Hippocampal formation (tissue), 2 donors: ENCODE measurements at places on chromosomes 16 and 17.

DNA sequence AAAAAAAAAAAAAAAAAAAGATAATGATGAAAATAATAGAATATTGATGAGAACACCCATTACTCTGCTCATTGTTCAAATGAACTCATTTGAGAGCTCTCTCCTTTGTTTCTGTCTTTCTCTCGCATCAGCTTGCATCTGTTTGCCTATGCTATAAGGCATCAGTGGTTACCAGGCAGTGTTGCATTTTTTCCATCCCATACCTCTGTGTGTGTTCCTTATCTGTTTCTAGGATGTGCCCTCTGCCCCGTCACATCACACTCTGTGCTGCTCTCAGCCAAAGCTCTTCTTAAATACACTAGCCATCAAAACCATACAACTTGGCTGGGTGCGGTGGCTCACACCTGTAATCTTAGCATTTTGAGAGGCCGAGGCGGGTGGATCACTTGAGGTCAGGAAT is 568.2 kb downstream of the WWOX start:
- no peak for DNase-seq

DNA sequence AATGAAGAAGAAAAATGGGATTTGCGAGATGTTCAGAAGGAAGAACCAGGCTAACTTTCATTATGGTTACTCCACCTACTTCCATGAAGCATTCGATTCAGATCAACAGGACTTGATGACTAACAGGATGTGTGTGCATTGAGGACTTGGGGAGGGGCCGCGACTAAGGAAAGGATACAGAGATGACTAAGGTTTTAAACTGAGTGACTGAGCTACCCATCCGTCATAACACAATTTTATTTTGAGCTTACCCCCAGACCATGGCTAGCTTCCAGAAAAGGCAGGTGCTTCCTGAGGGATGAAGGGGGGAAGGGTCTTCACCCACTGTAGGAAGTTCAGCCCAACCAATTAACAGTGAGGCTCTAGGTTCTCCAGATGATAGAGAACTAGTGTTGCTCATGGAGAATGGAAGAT is 2.5 kb upstream of the CDYL2 start:
- no peak for DNase-seq

GRCh38 chr17:32909787-32910369 is 18.1 kb upstream of the TMEM98 start:
- peak; percentile 44 for DNase-seq

GRCh38 chr17:41523225-41523593 is 4.5 kb upstream of the KRT15 start:
- DNase-seq = no peak

GRCh38 chr17:17506181-17506741 is 10.1 kb upstream of the RASD1 start:
- peak; percentile 25 for DNase-seq

DNA sequence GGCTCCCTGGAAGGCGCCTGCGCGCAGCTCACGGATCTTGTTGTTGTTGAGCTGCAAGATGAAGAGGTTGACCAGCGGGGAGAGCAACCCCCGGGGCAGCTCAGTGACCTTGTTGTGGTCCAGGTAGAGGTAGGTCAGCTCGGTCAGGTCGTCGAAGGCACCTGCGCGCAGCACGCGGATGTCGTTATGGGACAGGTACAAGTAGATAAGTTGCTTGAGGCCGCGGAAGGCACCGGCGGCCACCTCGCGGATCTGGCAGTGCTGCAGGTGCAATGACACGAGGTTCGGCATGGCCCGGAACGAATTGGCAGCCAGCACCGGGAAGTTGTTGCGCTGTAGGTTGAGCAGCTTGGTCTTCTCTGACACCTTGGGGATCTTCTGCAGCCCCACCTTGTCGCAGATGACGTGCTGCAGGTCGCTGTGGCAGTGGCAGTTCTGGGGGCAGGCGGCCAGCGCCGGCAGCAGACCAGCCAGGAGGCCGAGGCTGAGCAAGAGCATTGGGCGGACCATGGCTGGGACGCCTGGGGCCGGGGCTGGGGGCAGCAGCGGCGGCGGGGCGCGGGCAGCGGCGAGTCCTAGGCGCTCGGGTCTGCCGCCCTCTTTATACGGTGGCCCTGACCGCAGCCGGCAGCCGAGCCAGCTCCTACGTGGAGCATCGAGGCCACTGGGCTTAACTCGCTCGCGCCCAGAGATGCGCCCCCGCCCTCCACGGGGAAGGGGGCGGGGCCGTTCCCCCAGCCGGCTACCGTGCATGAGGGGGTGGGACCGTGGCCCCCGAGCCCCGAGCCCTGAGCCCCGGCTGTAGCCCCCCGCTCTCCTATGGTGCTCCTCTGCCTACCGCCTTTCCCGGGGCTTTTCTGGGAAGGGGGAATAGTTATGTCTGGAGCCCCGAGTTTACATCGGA is at the start of gene CHAD:
Gene CHAD (minus strand): TSS at position 577 of the 904 bp plus-strand sequence. CDS start 67 bp downstream, at position 510.
- no peak for DNase-seq

GRCh38 chr16:21339941-21340340 is 61.9 kb upstream of the CRYM start:
- DNase-seq = no peak

- DNase-seq = no peak
Observed at GRCh38 chr17:79435296-79435695, 175.6 kb downstream of the RBFOX3 start.

DNA sequence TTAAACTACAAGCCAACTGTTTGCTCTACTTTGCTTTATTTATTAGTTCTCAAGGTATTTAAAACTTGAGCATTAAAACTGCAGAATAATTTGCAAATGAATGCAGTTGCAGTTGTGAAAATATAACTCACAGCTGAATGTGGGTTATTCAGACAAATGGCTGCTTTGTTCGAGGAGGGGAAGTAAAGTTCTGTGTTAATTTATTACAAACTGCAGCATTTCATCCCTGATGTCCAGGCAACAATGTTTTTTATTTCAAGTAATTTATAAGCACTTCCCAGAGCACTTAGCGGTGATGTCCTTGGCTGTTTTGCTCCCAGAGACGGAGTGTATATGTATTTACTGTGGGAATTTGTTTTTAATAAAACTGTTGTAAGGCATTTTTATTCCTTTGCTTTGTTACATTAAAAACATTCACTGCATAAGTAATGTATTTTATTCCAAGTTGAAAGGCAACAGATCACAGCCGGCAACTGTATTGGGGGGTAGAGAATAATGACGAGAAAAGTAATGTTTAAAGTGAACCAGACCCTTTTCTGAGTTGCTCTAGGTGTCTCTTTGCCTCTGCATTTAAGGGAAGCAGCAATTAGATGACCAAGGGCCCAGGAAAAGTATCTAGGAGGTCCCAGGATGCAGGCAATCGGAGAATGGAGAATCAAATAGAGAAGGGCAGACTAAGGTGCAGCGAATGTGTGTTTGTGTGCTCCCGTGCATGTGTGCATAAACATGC is 291.2 kb upstream of the SALL1 start:
- DNase-seq = peak; percentile 33

DNA sequence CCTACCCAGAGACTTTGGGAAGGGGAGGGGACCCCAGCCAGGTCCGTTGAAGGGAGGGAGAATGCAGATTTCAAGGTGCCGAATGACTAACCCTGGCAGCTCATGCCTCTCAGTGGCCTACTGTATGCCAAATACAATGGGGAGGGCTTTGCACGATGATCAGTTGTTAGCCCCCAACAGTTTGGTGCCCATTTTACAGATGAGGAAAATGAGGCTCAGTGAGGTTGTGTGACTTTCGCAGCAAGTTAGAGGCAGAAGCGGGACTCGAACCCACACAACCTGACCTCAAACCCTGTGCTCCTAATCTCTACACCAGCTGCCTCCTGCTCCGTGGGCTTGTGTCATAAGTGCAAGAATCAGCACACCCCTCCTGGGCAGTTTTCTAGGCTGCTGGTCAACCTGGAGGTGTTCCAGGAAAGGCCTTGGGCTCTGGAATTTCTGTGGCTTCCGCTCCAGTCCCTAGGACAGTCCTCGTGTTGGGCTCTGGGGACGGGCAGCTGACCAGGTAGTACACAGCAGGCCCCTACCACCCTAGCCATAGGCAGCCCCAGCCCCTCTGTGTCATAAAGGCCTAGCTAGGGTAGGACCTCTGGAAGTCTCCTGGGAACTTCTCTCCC is 11.9 kb upstream of the NAGPA start:
- DNase-seq = no peak

DNA sequence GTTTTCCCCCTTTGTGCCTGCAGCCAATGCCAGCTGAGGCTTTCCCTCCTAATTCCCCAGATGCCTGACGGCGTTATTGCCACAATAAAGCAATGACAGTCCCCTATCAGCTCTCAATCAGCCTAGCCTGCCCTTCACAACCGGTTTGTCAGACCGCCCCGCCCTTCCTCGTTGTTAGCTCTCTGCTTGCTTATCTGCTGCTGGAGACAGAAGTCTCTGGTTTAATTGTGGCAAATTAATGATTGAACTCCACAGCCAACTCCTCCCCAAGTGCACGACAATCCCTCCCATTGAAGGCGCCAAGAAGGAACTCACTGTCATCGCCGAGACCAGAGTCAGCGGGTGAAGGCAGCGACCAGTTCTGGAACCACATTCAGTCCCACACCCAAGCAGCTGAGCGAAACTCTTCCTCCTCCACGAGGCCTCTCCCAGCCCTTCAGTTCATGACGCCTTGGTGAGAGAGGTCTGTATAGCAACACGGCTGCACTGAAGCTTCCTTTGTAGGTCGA is 474.4 kb downstream of the SLC39A11 start:
- no peak for DNase-seq

DNA sequence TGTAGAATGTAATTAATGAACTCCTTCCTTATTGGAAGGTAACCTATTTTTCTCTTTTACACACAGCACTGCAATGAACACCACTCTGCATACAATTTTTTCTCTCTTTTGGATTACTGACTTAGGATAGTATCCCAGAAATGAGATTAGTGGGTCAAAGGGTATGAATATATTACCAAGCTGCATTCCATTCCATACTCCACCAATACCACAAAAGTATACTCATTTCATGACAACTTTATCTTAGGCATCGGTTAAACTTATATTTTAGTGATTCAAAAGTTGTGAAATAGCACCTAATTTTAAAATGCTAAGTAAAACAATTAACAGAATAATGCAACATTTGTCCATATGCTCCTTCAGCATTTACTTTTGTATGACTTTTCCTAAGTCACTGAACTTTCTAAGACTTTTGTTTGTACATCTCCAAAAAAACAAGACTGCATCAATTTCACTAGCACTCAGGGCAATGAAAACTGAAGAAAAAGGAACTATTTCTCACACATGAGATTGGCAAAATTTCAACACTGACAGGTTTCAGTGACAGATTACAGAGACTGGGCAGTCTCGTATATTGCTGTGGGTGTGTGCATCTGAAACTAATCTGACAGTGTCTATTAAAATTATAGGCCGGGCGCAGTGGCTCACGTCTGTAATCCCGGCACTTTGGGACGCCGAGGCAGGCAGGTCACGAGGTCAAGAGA is 32.1 kb downstream of the HELZ start:
- DNase-seq = no peak

DNA sequence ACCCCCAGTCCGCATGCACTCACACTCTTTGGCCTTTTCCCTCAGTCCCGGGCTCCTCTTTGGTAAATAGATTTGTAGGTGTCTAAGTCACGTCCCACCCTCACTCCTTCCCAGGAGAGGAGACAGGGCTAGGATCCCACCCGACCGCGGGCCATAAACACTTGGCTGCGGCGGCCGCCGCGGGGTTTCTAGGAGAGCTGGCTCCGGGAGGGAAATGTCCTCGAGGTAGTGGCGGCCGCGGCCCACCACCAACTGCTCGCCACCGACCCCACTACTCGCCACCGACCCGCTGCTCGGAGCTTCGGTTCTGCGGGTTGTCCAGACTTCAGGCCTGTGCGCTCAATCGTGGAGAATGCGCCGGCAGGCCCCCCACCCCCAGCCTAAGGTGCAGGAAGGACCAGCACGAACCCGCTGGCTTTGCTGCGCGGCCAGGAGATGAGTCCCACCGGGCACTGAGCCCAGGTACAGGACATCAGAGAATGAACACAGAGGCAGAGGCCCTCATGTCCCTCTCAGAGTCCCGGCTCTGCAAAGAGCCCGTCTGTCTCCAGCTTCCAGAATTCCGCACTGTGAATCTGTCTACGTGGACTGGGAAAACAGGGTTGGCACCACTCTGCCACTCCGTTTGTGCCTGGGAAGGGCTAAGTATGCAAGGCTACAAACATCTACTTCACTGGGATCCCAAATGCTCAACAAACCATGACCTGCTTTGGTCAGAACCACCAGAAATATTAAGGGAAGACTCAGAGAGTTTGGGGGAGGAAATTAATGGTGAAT is 2.5 kb downstream of the PRAC2 start:
- DNase-seq = no peak

GRCh38 chr17:32503251-32504165 is 16.7 kb downstream of the CDK5R1 start:
- no peak for DNase-seq

DNA sequence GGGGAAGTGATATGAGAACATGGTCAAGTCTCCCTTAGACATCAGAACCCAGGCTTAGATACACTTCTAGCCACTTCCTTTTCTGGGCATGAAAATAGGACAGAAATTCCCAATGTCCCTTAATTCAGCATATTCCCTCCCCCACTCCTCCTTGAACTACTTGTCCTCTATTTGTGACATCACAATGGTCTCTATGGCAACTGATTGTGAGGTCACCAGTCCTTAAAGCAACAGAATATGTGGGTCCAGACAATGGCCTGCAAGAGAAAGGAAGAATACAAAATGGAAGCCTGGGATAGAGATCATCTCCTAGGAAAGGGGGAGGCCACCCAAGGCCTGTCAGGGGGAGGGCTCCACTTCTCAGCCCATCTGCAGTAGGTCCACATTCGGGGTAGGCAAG is 6.7 kb upstream of the SEZ6 start:
- DNase-seq = no peak

DNA sequence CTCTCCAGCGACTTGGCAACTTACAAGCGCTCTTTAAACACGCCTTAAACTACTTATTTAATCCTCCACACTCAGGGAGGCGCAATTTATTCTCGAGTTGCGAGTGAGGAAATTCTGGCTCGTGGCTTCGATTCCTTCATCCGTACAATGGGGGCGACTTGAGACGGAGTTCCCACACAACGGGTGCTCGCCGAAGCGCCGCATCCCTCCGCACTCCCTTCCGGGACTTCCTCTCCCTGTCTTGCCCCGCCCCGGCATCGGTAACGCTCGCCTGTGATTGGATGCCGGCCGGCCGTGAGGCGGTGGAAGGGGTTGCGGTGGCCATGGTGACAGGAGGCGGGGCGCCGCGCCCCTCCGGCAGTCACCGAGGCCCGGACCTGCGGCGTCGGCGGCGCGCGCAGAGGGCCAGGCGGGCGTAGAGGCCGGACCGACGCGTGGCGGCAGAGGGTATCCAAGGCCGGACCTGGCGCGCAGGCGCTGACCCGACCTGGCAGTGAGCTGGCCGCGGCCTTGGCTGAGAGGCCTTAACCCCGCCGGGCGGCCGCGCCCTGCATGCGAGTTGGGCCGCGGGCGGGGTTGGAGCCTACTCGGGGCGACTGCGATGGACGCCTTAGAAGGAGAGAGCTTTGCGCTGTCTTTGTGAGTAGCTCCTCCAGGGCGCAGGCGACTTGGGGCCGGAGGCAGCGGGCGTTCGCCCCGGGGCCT is at the start of gene ARL2BP:
Gene ARL2BP (plus strand): TSS at position 493 of the 705 bp plus-strand sequence. CDS start 109 bp downstream, at position 602.
- peak; percentile 97 for DNase-seq
